Central memory CD4-positive, alpha-beta T cell (primary cell): ENCODE measurements at places on chromosomes 5 and 9.

DNA sequence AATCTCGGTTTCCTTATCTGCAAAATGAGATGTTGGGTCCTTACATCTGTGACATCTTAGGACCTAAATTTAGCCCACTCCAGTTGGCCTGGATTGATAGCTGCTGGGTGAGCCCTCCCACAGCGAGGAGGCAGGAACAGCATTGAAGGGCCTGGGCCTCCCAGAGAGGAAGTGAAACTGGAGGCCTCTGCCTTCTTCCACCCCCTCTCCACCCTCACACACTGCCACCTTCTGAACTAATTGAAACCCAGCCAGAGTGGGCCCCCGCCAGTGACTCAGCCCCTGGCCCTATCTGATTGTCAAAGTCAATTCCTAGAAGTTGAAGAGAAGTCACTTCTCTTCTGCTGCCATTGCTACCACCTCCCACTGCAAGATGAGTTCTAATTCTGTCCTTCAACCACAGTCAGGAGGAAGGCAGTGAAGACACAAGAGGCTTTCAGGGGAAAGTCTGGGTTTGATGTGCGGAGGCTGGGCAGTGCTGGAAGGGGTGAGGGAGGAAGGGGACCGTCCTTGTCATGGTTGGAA lies 55.2 kb upstream of the NEK6 start:
- DNase-seq: peak; percentile 21

GRCh38 chr5:12292610-12293204 lies 388.5 kb upstream of the CTNND2 start:
- no peak for DNase-seq

DNA sequence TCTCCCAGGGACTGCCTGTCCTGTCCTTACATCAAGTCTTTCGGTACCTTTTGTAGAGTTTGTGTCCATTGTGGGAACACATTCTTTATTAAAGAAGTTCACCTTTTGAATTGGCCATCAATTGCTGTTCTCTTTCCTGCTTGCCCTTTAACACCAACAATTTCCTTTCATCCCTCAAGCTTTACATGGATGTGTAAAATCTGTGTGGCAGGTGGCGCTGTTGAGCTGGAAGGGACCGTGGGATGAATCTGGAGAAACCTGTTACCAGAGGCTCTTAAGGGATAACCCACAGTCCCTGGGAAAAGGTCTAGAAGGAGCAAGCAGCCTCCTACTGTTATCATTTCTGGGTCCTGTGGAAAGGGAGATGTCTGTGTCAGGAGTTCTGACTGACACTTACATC lies 7.9 kb upstream of the ZFP62 start:
- peak; percentile 36 for DNase-seq

DNA sequence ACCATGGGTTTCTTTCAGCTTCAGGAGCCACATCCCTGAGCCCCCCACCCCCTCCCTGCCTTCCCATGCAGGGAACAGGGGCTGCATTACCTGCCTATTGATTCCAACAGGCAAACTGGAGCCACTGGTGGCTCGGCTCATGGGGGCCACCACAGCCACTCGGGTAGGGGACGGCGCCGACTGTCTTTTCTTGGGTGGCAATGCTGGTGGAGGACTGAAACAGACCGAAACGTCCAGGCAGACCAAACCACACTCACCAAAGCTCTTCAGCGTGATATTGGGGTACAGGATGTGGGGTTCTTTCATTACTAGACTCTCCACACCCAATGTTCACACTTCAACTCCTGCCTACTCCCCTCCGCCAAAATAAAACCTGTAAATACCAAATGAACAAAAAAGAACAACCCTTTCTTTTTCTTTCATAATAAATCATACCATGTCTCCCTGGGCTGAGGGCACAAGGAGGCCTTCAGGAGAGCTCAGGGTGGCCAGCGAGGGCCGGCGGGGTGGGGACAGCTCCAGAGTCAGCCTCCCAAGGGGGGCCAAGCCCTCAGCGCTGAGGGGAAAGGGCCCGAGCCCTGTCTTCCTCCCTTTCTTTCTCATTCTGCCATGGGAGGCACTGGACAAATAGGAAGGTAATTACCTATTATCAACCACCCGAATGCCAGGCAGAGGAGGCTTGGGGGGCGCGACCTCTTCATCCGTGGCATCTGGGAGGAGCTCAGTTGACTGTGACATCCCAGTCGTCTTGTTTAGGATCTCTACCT lies 83.3 kb downstream of the PRRT1B start:
- no peak for DNase-seq

- DNase-seq: no peak
Measured at GRCh38 chr9:89435071-89435823, 62.7 kb downstream of the SEMA4D start.

GRCh38 chr5:146042628-146043279 lies 62.6 kb downstream of the PLAC8L1 start:
- DNase-seq: no peak
